ENCODE measurements at places on chromosomes 12 and 14.

DNA sequence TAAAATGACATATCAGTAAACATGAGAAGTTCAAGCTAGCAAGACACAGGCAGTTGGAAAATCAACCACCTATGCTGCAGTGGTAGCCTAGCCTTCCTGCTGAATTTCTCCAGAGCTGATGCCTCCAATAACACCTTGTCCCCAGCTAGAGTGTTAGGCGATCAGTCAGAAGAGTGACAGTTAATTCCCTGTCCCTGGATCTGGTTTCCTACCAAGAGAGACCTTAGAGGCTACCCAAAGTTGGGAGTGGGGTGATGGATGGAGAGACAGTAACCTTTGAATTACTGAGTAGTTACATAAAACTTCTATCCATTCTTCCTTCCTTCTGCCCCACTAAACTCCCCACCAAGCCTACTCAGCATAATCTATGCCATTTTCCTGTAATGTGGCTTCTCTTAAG is 1.9 kb upstream of the ANO2 start:
- no peak for DNase-seq

GRCh38 chr14:58954901-58955861 is 233.3 kb upstream of the DAAM1 start:
- no peak for DNase-seq

DNA sequence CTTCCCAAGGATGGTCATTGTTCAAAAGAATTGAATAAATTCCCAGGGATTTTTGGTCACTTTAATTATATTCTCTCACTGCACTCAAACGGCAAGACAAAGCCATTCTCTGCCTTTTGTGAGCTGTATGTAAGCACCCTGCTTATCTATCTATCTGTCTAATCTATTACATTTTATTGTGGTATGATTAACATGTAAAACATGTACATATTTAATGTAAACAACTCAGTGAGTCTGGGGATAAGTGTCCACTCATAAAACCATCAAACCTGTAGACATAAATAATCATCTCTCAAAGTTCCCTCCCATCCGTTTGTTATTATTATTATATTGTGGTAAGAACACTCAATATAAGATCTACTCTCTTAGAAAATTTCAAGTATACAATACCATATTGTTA is 167.1 kb downstream of the CAND1 start:
- no peak for DNase-seq

DNA sequence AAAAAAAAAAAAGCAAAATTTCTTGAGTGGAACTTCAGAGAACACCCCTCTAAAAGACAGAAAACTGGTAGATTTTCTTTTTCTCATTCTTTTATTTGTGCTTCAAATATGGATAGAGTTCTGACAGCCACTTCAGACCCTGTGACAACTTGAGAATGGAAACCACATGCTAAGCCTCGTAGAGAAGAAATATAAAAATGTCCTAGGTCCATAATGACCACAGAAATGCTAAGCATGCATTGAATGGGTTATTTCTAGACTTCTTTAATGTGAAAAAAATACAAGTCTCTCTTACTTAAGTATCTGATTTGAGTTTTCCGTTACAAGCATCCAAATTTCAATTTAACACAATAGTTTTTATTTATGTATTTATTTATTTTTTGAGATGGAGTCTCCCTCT is 28.3 kb upstream of the DIO2 start:
- DNase-seq: no peak

DNA sequence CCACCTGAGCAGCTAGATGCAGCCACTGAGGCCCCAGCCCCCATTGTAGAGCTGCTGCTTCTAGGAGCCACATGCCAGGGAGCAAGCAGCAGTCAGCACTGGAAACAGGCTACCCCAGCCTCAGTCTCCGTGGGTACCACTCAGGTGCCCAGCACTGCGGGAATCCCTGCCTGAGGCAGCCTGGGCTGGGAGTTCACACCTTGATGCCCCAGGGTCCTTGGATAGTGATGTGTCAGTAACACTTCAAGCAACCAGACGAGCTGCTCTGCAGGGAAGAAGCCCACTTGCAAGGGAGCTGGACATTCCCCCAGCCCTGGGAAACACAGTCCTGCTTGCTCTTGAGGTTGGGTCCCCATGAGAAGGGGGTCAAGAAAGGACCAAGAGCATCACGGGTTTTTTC is 90.7 kb downstream of the ZFP36L1 start:
- DNase-seq: no peak

DNA sequence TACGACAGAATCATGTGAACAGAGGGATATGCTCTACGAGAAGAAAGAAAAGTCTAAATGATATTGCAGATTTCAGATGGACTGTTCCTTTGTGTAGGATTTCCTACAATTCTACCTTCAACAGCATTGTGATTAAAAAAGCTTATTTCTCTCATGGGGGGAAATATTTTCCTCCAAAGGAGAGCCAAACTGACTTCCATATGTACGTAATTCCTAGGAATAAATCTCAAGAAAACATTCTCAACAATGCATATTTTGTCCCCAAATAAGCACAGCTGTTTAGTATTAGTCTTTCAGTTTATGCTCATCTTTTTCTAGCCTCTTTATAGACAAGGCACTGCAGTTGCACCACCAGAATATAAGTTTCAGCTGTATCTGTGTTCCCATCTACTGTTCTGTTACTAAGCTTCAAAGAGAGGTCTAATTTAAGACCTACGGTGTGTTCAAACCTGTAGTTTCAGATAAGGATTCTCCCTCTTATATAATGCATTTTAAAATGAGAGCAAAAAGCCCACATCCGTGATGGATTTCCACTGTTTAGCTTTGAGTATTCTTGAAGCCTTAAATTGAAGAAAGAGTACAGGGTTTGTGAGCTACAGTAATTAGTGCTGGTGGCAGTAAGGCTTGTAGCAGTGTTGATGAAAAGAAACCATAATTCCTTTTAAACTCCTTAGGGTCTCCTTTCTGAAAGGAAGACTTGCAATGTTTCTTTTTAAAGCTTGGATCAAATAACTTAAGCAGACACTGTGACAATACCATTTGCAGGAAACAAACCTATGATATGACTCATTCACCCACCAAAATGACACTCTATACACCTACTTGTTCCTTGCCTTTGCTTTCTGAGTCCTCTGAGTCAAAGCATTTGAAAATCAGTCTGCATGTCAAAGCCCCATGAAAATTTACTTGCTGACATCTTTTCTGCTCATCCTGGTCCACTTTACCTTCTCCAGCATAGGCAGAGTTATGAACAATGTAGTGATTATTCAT is 754.1 kb downstream of the NOVA1 start:
- no peak for DNase-seq

DNA sequence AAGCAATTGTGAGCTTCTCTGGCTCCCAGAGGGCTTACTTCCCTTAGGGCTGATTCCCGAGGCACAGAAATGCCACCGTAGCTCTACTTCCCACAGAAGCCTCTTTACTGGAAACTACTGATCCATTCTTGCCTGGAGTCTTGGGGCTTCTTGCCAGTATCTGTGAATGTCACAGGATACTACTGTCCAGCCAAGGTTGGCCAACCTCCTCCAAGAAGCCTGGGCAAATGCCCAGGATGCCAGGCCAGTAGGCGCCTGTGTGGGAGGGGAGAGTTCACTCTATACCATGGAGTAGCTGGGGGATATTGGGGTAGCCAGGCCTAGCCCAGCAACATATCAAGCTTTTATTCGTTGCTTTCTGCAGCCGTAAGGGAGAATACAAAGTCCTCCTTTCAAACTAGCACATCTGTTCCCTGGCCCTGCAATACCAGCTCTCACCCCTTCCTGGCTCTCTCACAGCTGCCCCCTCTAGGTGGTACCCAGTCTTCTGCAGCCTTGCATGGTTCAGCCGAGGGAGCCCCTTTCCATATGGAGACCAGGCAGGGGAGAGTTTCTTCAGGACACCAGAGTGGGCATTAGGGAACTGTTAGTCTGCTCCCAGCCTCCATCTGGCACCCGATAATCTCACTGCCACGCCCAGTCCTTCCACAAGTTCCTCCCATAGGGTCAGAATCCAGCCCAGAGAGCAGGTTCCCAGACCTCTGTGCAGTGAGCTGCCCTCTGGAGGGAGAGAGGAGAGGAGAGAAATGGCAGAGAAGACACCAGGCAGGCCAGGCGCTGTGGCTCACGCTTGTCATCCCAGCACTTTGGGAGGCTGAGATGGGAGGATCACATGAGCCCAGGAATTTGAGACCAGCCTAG is 24.3 kb upstream of the PLEK2 start:
- no peak for DNase-seq

GRCh38 chr14:47660158-47660557 is 15.2 kb downstream of the MDGA2 start:
- DNase-seq: no peak
